Breast epithelium (tissue), 4 donors: ENCODE measurements at places on chromosomes 5 and 9.

DNA sequence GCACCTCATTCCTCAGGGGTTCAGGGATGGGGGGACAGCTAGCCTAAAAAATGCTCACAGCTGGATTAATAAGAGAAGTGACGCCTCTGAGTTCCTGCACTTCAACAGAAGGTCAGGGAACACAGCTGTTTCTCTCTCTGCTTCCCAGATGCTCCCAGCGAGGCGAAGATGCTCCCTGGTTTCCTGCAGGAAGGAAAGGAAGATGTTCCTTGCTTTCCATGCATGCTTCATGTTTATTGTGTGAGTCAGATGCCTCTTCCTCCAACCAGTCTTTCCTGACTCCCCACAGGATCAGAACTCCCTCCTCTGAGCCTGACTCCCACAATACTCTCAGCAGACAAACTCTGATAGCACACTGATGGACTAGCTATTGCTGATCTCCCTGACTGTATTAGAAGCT, 71.9 kb downstream of the MFAP3 start:
- H3K36me3 ChIP-seq = no peaks in the 10 kb centered on the region
- no peak overlapping the region for H3K27ac ChIP-seq
- DNase-seq = no peak
- no peaks in the 10 kb centered on the region for H3K4me1 ChIP-seq
- no peak overlapping the region for H3K4me3 ChIP-seq
- no peaks in the 10 kb centered on the region for H3K27me3 ChIP-seq

DNA sequence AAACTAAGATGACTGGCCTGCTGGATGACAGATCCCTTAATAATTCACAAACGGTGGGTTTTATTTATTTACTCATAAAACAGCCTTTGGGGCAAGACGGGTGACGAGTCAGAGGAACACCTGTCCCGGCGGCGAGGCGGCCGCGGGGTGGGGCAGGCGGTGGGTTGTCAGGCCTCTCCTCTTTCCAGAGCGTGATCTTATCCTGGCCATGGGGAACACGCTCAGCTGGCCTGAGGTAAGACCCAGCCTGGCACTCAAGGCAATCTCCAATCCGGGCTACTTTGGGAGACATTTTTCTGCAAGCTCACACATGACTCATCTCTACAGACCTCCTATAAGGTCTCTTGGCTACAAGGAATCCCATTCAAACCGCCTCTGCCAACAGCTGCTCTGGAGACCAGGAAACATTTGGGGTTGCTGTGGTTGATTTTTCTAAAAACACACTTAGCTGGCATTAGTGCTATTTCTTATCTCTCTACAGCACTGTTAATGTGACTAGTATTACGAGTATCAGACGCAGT, 6.3 kb downstream of the RAPGEF1 start:
- H3K4me3 ChIP-seq = no peak overlapping the region
- no peaks in the 10 kb centered on the region for H3K36me3 ChIP-seq
- no peaks in the 10 kb centered on the region for H3K4me1 ChIP-seq
- no peaks in the 10 kb centered on the region for H3K27me3 ChIP-seq
- peak overlapping the region; percentile 82 for H3K27ac ChIP-seq

DNA sequence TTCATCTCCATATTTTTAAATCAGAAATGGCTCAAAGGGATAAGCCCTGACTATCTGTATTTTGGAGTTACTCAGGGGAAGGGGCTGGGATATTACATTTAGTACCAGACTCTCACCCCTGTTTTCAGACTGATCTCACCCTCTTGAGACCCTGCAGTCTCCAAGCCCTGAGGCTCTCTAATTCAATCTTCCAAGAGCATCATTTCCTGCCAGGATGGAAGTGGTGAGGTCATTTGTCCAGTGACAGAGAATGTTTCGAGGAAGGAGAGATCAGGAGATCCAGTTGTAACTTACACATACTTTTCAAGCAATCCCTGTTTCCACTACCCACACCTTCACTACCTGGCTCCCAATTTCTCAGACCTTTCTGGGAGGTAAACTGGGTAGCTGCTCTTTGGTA, 295.5 kb upstream of the EFNA5 start:
- no peak for DNase-seq
- H3K4me3 ChIP-seq = no peak overlapping the region
- H3K27me3 ChIP-seq = no peaks in the 10 kb centered on the region

- no peak for DNase-seq
- no peaks in the 10 kb centered on the region for H3K36me3 ChIP-seq
- no peaks in the 10 kb centered on the region for H3K4me1 ChIP-seq
- H3K27ac ChIP-seq = peak overlapping the region; percentile 2
These were observed 5.6 kb downstream of the DAB2IP start for GRCh38 chr9:121656941-121657470.

- H3K4me1 ChIP-seq = no peaks in the 10 kb centered on the region
- no peak overlapping the region for H3K4me3 ChIP-seq
- H3K36me3 ChIP-seq = no peaks in the 10 kb centered on the region
- DNase-seq = no peak
- no peaks in the 10 kb centered on the region for H3K27me3 ChIP-seq
- H3K27ac ChIP-seq = no peak overlapping the region
These were observed 12.6 kb upstream of the ASPN start for GRCh38 chr9:92494856-92495255.

GRCh38 chr5:50975840-50976239, 309.4 kb downstream of the PARP8 start:
- H3K4me3 ChIP-seq = no peak overlapping the region
- H3K36me3 ChIP-seq = no peaks in the 10 kb centered on the region
- H3K27me3 ChIP-seq = no peaks in the 10 kb centered on the region
- DNase-seq = no peak
- no peak overlapping the region for H3K27ac ChIP-seq

GRCh38 chr5:131272307-131272706, 8.5 kb downstream of the CDC42SE2 start:
- no peak for DNase-seq
- H3K36me3 ChIP-seq = no peaks in the 10 kb centered on the region
- peaks cover 7% of the 10 kb centered on the region for H3K4me1 ChIP-seq
- no peak overlapping the region for H3K27ac ChIP-seq

DNA sequence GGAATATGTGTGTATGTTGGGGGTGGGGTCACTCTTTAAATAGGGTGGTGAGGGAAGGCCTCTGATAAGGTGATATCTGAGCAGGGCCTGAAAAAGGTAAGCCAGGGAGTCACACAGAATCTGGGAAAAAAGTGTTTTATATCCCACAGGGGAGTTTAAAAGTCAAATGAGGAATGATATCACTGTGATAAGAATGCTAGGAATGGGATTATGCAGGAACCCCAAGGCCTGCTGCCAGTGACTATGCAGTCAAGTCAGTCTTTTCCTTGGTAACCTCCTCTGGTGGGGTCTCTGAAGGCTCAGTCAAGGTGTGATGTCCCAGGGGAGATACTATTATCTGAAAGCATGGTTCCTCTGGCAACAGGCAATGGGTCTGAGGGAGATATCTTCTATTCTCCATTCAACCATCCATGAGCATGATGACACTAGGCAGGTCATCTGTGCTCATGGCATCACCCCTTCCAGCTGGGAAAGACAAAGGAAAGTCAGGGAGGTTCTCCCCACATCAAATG, 53.5 kb downstream of the GRIA1 start:
- H3K36me3 ChIP-seq = no peaks in the 10 kb centered on the region
- no peaks in the 10 kb centered on the region for H3K4me1 ChIP-seq
- DNase-seq = no peak
- H3K27ac ChIP-seq = no peak overlapping the region
- H3K4me3 ChIP-seq = no peak overlapping the region

DNA sequence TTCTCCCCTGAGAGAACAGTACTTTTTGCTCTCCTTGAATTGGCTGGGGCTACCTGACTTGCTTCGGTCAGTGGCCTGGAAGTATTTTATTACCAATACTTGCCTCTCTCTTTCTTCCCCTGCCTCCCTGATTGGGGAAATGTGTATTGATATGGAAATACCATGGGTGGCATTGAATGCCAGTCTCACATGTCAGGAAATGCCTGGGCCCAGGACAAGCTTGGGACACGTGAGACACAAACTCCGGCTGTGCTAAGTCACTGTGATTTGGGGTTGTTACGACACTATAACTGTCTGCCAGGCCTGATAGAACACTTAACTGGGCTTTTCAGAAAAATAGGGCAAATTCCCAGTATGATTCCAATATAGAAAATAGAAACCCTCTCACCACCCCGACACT, 238.3 kb downstream of the GADD45G start:
- no peak for DNase-seq
- H3K27ac ChIP-seq = no peak overlapping the region
- no peaks in the 10 kb centered on the region for H3K27me3 ChIP-seq
- H3K4me3 ChIP-seq = no peak overlapping the region

DNA sequence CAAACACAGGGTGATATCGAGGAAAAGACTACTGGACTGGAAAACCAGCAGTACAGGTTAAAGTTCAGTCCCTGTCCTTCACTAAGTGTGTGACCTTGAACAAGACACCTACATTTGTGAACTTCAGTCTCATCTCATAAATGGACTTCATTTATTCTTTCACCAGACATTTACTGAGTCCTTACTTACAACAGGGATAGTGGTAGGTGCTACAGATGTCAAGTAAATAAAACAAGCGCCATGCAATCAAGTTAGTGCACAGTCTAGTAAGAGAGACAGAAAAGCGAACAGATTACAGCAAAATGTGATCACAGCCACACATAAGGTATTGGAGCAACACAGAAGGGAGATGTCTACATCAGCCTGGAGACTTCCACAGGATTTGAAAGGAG, 413.2 kb downstream of the ACTL7B start:
- no peaks in the 10 kb centered on the region for H3K36me3 ChIP-seq
- H3K27me3 ChIP-seq = no peaks in the 10 kb centered on the region
- H3K27ac ChIP-seq = peak overlapping the region; percentile 88

GRCh38 chr9:18976709-18977531, 56.1 kb downstream of the SAXO1 start:
- DNase-seq = no peak
- H3K36me3 ChIP-seq = no peaks in the 10 kb centered on the region
- H3K4me3 ChIP-seq = peak overlapping the region; percentile 17
- H3K4me1 ChIP-seq = no peaks in the 10 kb centered on the region
- no peaks in the 10 kb centered on the region for H3K27me3 ChIP-seq

DNA sequence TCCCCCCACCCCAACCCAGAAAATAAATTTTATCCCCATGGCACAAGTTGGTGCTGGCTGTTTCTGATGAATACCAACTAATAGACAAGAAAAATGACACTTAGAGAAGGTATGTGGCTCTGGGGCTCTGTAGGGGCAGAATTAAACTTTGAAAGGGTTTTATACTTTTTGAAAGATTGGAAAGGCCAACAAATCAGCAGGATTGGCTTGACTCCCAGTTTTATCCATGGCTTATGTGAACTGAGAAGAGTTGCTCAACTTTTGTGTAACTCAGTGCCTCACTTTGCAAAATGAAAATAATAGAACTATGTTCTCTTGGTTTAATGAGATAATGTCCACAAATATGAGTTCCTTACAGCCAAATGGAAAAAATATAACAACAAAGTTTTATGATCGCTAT, 288.9 kb upstream of the KIF2A start:
- no peak for DNase-seq
- no peaks in the 10 kb centered on the region for H3K4me1 ChIP-seq
- H3K36me3 ChIP-seq = no peaks in the 10 kb centered on the region
- no peak overlapping the region for H3K4me3 ChIP-seq

DNA sequence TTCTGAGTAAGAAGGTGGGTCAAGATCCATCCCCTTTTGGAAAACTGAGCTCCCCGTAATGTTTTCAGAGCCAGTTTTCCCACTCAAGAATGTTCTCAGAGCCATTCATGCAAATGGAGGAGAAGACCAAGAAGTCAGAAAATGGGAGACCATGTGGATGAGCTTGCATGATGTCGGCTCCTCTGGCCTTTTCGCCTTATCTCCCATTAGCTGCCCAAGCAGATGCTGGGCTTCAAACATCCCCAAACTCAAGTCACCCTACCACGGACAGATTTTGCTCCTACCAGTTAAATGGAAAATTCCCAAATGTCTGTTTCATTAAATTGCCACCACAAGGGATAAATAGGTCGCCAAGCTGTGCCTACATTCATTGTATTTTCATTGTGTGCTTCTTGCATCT, 161.4 kb downstream of the ICE1 start:
- DNase-seq = no peak
- no peaks in the 10 kb centered on the region for H3K36me3 ChIP-seq
- no peaks in the 10 kb centered on the region for H3K4me1 ChIP-seq
- H3K27ac ChIP-seq = no peak overlapping the region
- H3K4me3 ChIP-seq = no peak overlapping the region
- H3K27me3 ChIP-seq = no peaks in the 10 kb centered on the region

GRCh38 chr9:130466537-130467217, 21.9 kb downstream of the ASS1 start:
- DNase-seq = no peak
- H3K27me3 ChIP-seq = no peaks in the 10 kb centered on the region
- no peak overlapping the region for H3K4me3 ChIP-seq
- no peaks in the 10 kb centered on the region for H3K36me3 ChIP-seq

- H3K36me3 ChIP-seq = no peaks in the 10 kb centered on the region
These were observed 37.6 kb upstream of the RAI14 start for GRCh38 chr5:34618371-34619065.

DNA sequence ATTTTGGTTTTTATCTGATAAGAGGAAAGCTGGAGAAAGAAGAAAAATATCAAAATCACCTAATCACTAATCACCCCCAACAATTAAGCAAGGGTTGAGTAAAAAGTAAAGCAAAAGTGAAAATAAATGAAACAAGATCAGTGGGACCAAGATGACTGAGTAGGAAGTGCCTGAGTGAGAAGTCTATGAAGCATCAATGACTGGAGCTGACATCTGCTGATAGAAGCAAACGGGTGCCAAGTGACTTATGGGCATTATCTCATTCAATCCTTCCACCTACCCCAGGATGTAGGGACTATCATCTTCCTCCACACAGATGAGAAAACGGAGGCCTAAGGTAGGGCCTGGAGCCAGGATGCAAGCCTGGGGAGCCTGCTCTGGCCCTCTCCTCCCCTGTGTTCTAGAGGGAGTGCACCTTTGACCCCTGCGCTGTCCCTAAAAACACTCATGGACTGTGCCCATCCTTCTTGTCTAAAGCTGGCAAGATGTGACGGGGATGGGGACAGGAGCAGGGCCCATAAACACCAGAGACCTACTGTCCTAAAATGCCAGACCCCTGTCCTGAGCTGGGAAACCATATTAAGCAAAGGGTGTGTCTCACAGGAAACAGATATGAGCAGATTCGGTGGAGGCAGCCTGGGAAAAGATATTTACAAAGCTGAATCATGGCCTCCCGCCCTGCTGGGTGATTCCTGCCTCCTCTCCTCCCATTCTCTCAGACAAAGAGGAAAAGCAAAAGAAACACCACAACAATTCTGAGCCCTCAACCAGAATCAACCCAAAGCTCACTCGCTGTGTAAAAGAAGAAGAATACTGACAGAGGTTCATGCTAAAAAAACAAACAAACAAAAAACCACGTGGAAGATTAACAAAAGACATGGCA, 116.0 kb downstream of the AUH start:
- no peaks in the 10 kb centered on the region for H3K36me3 ChIP-seq
- no peak for DNase-seq
- H3K27ac ChIP-seq = no peak overlapping the region
- H3K4me3 ChIP-seq = no peak overlapping the region
- no peaks in the 10 kb centered on the region for H3K27me3 ChIP-seq
- H3K4me1 ChIP-seq = no peaks in the 10 kb centered on the region
